Activated CD8-positive, alpha-beta memory T cell treated with anti-CD3 and anti-CD28 coated beads for 1 hour (primary cell): ENCODE measurements at places on chromosomes 12 and 14.

GRCh38 chr12:10163084-10163483, 8.8 kb downstream of the OLR1 start:
- DNase-seq, result no peak

DNA sequence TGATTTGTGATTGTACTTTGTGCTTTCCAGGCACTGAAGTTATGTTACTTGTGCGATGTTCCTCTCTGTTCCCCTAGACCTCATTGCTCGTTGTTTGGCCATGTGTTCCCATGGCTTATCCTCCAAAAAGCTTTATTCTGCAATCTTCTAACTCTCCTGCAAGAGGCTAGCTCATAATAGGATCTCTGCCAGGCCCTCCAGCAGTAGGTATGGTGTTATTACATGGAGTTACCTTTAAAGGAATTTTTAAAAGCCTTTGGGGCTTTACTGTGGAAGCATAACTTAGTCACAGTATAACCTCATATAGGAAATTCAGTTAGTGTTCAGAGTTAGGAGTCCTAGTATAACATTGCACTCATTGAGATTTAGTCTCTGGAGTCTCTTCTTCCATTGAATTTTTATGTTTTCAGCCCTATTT, 292.3 kb downstream of the RAD51B start:
- DNase-seq, result no peak

DNA sequence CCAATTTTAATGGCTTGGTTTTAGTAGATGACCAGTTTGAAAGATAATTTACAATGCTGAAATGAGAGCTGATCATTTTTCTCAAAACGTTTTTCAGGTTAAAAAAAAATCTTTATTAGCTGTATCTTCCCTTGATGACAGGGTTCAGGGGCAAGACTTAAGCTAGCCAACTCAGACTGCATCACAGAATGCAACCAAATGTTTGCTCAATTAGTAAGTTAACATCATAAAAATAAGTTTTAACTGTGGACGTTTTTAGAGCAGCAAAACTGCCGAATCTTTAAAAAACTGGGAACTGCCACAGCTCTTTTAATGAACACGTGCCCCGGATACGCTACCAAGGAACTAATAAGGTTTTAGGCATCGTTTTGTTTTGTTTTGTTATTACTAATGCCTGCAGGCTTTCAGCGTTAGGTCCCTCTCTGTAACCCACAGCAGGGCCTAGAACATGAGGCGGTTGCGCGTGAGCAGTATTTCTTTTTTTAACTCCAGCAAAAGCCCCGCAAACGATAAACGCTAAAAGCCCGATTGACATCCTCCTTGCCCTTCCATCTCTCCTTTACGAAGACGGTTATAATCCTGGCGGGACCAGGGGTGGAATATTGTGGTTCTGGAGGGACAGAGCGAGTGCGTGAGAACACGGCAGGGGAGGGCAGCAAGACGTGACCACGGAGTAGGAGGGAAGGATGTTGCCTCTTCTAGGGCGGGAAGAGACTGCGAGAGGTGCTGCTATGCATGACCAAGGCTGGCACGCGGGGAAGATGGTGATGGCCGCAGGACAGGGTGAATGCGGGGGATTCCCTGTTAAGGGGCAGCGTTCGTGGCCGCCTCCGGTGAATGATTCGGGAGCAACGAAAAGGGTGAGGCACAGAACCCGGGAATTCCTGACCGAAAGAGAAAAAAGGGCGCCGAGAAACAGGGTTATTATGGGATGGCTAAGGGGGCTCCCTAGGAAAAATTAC, 652 bp downstream of the SUPT16H start:
- DNase-seq, result peak; percentile 15

GRCh38 chr12:110913119-110914056, 7.0 kb downstream of the MYL2 start:
- no peak for DNase-seq

- no peak for DNase-seq
Measured at GRCh38 chr12:99260456-99260996, 387.0 kb upstream of the GARIN6 start.

DNA sequence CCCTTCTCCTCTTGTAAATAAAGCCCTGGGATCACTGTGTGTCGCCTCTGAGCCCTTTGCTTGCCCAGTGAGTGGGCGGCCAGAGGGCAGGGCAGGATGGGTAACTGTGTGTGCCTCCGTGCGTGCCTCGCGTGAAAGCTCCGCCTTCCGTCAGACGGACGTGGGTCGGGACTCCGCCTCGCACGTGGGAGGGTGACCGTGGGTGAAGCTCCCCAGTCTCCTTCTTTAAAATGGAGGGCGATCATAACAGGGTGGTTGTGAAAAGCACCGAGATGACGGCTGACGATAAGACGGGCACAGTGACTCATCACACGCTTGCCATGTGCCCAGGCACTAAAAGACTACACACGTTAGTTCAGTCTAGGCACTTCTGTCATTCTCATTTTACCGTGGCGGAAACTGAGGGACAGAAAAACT, 9.2 kb downstream of the PHB2 start:
- DNase-seq, result peak; percentile 89

GRCh38 chr12:104681012-104681690, 224.4 kb downstream of the CHST11 start:
- DNase-seq, result no peak

GRCh38 chr14:49553892-49554291, 32.3 kb downstream of the RPS29 start:
- DNase-seq, result no peak

GRCh38 chr12:57965766-57966165, 24.4 kb downstream of the ATP23 start:
- no peak for DNase-seq

DNA sequence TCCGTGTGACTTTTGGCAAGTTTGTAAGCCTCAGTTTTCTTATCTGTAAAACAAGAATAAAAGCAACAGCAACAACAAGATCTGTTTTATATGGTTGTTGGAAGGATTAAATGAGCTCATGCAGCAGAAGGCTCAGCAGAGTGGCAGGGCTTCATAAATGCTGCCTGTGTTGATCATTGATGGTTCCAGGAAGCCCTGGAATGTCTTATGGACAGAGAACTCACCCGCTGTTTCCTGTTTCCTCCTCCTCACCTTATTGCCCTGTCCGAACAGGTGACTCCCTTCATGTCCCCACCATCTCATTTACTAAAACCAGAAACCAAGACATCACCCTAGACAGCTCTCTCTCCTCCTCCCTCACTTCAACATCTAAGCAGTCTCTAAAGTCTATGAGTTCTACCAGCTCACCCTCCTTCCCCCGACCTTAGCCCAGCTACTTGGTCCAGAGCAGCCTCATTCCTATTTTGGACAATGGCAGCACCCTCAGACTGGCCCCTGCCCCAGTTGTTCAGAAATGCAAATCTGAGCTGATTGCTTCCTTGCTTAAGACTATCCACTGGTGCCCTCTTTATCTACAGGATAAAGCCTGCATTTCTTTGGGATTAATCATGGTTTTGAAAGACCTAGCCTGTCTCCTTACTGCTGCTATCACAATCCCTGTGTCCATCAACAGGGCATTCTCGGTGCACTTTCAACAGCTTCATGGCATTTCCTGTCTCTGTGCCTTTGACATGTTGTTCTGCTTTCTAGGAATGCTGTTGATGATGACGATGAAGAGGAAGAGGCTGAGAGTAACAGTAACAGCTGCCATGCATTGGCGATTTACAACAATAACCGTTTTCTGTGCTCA, 21.4 kb upstream of the GSG1 start:
- no peak for DNase-seq

DNA sequence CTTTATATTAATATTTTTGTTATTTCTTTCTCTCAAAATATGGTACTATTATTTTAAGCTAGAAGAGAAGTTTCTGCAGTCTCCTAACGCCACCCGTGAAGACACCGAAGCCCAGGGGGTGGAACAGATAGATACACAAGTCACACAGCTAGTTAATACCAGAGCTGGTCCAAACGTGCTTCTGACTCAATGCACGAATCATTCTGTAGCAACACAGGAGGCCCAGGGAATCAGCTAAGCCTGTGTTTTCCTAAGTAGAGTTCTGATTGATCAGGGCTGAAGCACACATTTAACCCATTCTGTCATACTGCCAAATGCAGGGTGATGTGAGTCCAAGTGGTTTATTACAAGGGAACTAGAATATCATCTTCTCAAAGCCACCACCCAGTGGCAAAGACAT, 116.9 kb upstream of the PWP1 start:
- DNase-seq, result no peak

- no peak for DNase-seq
Measured at GRCh38 chr12:13368971-13369370, 172.4 kb downstream of the EMP1 start.

- DNase-seq, result no peak
Measured at GRCh38 chr12:87427770-87428169, 601.4 kb downstream of the C12orf50 start.

- DNase-seq, result no peak
Measured at GRCh38 chr12:123041042-123041531, 60.6 kb downstream of the ARL6IP4 start.

GRCh38 chr12:1830981-1831963, 10.9 kb downstream of the LRTM2 start:
- no peak for DNase-seq

DNA sequence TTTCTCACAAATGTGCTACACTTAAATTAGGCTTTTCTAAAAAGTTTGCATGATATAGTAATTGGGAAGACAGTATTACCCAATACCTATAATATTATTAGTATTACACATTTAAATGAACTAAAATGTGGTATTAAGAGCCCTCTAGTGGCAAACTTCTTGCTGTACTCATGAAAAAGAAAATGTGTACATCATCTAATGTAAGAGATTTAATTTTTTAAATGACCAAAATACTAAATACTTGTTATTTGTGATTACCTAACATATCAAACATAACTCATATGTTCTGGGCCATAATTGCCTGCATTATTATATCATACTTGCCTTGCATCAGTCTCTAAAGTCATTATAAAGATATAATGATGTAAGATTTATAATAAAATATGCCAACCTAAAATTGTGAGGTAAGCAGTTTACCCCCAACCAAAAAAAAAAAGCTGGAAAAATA, 64.2 kb downstream of the DNAI7 start:
- DNase-seq, result no peak

- no peak for DNase-seq
Measured at GRCh38 chr14:79543348-79543747, 668.0 kb downstream of the DIO2 start.

- DNase-seq, result no peak
Measured at GRCh38 chr12:131793243-131794022, 34.8 kb upstream of the MMP17 start.

GRCh38 chr14:40682131-40682913, 924.4 kb upstream of the LRFN5 start:
- no peak for DNase-seq

DNA sequence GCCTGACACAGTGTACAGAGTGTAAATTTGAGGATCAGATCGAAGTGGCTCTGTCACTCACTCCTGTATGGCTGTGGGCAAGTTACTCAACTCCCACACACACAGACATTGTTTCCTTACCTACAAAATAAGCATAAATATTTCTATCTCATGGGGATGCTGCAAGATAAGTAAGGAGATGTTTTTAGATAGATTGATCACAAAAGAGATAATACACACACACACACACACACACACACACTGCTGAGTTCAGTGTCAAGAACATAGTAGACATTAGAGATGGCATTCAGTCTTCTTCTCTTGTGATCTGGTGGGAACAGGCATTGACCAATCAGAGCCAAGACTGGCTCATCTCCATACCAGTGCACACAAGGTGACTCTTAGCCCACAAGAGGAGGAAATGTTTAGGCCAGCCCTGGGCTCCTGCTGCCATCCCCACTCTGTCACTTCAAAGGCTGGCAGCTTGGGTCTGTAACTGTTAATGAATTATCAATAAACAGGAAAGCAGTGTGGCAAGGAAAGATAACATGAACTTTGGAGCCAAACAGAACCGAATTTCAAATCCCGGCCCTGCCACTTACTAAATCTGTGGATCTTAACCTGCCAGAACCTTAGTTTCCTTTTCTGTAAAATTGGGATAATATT, 3.4 kb upstream of the RNASE8 start:
- no peak for DNase-seq

GRCh38 chr14:89378119-89378518, 38.9 kb downstream of the FOXN3 start:
- no peak for DNase-seq

DNA sequence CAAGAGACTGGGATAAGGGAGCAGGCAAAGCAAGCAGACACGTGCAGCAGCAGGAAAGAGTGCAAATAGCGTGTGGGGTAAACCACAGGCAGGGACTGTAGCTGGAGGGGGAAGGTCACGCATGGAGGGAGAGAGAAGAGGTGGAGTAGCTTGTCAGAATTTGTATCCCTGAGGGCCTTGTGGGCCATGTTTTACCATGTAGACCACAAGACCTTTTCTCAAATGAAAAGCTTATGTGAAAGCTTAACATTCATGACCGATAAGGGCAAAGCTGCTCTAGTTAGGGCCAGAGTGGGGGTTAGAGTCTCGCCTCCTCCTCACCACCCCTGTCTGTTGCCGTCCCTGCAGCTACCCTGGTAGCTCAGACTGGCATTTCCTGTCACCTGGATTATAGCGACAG, 152.9 kb upstream of the E2F7 start:
- no peak for DNase-seq

DNA sequence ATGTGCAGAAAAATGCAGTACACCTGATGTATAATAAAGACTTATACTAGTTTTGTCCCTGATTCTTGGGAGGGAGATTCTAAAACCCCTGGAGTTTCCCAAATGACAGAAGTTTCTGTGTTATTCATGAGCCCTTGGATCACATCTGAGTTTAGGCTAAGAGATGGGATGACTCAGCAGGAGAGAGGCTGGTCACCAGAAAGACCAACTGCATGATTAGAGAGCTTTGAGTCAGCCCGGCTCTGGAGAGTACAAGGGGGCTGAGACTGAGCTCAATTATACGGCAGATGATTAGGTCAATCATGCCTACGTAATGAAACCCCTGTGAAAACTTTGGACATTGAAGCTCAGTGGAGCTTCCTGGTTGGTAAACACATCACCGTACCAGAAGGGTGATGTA, 174.2 kb downstream of the SSPN start:
- DNase-seq, result no peak

DNA sequence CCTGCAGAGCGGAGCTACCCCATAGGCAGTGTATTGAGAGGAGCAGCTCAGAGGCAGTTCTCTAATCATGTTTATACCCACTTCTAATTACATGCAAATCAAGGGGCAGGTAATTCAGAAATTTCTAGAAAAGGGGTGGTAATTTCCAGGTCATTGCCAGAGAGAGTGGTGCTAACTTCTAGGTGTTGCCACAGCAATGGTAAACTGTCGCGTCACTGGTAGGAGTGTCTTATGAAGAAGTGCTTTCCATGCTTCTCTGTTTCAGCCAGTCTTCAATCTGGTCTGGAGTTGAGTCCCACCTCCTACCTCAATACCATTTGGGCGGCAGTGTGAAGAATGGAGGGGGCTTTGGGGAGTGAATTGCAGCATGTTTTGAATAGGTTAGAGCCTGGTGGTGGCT, 8.5 kb upstream of the AMN1 start:
- no peak for DNase-seq
